Osteoblast (primary cell): ENCODE measurements at places on chromosomes 1 and 21. TPM values are rescaled to one million over a fixed set of nuclear protein-coding genes. Genes with fewer than 3 reads are reported as not detected.

Gene ESPN
- total RNA-seq = not detected in 2 replicates

Gene CFAP45
- total RNA-seq = 0.29 and 0.36 TPM in 2 replicates

DNA sequence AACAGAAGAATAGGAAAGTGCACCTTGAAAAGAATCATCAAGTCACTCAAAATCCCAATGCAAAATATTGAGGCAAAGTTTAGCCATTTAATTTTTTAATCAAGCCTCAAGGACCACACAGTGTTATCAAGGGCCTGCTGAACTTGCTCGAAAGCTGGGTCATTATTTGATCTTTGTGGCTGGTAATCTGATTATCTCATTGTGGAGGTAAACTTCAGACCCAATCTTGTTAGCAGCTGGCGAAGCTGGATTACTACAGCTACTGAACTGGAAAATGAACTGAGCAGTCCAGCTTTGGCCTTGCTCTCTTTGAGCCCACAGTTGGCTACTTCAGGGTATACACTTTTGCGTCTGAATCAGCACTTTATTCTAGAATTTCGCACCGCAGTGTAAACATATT lies 94.4 kb downstream of the BARHL2 start:
- DNase-seq = no peak

Gene VWA5B1
- total RNA-seq = not detected in 2 replicates

DNA sequence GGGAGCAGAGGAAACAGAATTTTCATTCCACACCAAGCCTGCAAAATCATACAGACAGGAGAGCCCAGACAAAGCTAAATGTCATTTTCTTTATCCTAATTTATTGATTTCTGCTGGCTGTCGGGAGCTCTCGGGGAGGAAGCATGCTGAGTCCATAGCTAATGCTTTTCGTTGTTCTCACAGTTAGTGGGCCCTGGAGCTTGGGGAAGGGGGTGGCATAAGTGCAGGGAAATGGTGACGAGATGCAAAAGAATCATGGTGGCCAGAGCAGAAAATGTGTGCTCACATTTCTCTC lies 202.4 kb downstream of the TOMM20 start:
- DNase-seq = no peak

GRCh38 chr1:203046984-203047630 lies 20.8 kb downstream of the PPFIA4 start:
- DNase-seq = peak; percentile 99

GRCh38 chr21:41698071-41698470 lies 68.8 kb downstream of the RIPK4 start:
- no peak for DNase-seq

DNA sequence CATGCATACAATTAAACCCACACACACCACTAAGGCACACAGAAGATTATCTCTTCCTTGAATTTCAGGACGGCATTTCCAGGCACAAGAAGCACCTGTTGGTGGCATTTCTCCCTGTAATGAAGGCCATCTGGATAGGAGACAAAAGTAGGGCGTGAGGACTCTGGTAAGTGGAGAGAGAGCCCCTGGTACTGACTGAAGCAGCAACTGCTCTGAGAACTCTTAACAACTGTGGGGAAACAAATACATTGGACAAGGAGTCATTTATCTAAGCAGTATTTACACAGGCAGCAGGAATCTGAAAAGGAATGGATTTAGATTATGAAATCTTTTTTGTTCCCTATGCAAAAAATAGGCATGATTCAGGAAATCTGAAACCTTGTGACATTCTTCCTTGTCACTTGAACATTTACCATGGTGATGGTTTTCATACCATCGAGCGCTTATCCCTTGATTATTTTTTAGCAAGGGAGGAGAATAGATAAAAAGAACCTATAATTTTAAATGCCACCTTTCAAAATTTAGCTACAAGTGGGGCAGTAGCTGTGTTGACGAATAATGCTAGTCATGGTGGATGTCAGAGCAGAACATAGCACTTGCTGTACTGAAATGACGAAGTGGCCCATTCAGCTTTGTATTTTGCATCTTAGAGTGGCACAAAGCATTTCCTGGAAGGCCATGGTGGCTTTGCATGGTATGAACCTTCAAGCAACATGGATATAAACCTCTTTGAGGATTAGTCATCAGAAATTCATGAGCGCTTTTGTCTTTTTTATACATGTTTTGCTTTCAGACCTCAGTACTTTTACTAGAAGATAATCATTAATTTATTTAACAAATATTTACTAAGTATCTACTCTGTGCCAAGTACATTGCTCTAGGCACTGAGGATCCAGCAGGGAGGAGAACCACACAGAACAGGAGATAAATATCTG lies 362.0 kb downstream of the ADGRL2 start:
- no peak for DNase-seq

Gene GJA9
- total RNA-seq = not detected in 2 replicates

- DNase-seq = no peak
Measured at GRCh38 chr1:40922969-40923368, 56.5 kb upstream of the CTPS1 start.

GRCh38 chr1:173100476-173101107 lies 49.9 kb upstream of the TNFSF18 start:
- no peak for DNase-seq
